Stimulated activated CD8-positive, alpha-beta memory T cell treated with anti-CD3 and anti-CD28 coated beads, Interleukin-12 subunit alpha, Interleukin-12 subunit beta, amount 100 ng/mL, for 4 hours (primary cell): ENCODE measurements at places on chromosomes 5 and 9.
A peak's percentile ranks its signal among the peaks of the same experiment; 100 is the strongest.

- DNase-seq: no peak
Observed at GRCh38 chr5:171926311-171926710, 80.1 kb downstream of the FBXW11 start.

- DNase-seq: no peak
Observed at GRCh38 chr5:61951295-61951694, 354.7 kb upstream of the KIF2A start.

DNA sequence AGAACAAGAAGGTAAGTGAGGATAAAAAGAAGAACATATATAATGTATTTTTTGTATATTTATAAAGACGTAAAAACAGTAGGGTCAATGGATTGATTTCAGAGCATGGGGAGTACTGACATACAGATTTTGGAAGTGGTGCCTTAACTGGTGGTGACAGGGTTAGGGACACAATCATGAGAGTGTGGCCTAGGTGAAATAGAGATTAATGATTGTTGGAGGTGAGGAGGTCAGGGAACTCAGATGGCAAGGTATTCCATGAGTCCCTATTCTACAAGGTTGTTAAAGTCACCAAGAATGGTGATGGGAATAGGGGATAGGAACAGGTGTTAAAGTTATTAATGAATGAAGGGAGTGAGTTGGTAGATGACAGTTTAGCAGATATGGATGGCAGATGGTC is 210.8 kb downstream of the SEMA6A start:
- no peak for DNase-seq

DNA sequence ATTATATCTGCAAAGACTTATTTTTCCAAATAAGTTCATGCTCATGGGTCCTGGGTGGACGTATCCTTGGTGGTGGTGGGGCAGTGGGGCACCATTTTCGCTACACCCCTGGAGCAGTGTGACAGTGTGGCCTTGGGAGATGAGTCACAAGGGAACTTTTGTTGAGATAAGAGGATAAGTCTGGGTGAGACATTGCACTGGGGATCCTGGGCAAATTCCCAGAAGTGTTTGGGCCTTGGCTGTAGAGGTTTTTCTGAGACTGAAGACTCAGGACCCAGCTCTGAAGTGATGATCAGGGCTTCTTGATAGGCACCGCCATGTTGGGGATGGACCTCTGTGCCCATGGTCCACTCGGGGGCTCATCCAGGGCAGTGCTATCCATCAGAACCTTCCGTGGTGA is 149.4 kb downstream of the MACROH2A1 start:
- no peak for DNase-seq

- DNase-seq: no peak
Observed at GRCh38 chr9:132584601-132585560, 2.5 kb downstream of the BARHL1 start.

- no peak for DNase-seq
Observed at GRCh38 chr9:127075624-127076372, 46.6 kb downstream of the ANGPTL2 start.

DNA sequence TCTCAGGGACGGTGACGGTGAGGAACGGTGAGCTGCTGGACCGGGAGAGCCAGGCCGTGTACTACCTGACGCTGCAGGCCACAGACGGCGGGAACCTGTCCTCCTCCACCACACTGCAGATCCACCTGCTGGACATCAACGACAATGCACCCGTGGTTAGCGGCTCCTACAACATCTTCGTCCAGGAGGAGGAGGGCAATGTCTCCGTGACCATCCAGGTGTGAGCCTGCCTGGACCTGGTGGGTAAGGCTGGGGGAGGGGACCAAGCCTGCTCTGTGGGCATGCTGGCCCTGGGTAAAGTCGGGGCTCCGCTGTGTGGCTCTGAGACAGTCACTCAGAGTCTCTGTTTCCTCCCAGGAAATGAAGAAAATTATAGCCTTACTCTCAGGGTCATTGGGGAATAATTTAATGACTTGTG is 29.3 kb downstream of the CDHR2 start:
- no peak for DNase-seq

GRCh38 chr5:67160272-67160671 is 36.3 kb downstream of the CD180 start:
- no peak for DNase-seq

DNA sequence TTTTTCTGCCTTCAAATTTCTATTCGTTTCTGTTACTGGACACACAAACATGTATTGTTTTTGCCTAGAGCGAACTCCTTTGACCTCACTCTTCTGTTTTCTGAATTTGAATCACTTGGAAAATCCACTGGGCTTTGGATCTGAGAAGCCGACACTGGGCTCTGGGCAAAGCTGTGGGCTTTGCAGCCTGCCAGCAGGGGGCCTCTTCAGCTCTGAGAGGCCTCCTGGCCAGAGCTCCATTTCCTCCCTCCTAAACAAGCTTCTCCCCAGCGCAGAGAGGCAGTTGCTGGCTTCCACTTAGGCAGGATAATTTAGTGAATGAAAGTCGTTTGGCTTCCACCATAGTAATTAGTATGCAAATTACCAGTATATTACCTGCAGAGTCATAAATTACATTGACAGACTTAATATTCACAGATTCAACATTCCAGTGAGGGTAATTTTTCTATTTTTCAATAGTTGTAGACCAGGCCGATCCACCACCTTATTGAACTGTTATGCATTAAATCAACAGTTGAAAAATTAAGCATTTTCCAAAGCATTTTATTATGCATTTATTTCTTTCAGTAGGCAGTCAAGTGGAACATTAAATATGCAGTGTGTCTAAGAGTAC is 104.0 kb upstream of the ZNF366 start:
- DNase-seq: no peak

DNA sequence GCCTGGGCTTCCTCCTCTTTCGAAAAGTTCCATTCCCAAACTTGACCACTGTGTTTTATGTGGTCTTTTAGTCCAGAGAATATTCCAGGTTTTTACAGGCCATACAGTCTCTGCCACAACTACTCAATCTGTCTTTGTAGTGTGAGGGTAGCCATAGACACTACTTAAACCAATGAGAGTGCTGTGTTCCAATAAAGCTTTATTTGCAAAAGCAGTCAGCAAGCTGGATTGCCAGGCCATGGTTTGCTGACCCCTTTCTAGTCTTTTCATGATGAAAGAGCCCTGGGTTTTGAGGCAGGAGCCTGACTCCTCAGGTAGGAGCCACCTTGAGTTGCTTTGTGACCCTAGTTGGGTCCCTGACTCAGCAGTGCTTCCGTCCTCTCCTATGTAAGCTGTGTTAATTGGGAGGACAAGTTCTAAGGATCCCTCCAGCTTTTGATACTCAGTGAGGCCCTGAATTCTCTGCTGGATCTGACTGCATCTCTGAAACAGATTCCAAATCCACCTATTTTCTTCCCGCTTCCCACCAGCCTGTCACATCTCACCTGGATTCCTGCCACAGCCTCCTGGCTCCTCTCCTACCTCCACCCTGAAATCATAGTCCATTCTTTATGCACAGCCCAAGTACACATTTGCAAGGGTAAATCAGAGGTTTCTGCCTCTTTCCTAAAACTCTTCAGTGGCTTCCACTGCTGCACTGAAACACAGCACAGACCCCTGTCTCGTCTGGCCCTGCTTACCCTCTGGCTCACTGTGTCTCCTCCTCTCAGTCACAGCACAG is 13.5 kb downstream of the GALNT10 start:
- DNase-seq: no peak

- no peak for DNase-seq
Observed at GRCh38 chr9:120424248-120424647, 155.7 kb downstream of the CDK5RAP2 start.

DNA sequence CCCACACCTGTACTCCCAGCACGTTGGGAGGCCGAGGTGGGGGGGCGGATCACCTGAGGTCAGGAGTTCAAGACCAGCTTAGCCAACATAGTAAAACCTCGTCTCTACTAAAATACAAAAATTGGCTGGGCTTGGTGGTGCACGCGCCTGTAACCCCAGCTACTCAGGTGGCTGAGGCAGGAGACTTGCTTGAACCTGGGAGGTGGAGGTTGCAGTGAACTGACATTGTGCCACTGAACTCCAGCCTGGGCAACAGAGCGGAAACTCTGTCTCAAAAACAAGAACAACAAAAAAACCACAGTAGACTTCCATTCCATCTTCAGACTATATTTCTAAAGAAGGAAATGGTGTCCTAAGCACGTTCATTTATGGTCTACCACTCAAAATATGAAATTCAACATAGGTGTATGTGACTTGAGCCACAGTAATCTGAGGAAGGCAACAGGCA is 14.2 kb upstream of the SERINC5 start:
- no peak for DNase-seq

GRCh38 chr5:71892641-71893365 is 173.7 kb downstream of the CARTPT start:
- DNase-seq: no peak

DNA sequence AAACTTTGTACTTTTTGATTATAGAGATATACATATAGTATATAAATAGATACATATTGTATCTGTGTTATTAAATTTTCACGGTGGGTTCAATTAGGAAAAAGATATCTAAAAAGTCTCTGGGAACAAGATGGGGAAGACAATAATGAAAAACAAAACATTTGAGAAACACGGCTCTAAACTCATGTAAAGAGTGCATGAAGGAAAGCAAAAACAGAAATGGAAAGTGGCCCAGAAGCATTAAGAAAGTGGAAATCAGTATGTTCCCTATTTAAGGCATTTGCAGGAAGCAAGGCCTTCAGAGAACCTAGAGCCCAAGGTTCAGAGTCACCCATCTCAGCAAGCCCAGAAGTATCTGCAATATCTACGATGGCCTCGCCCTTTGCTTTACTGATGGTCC is at the start of gene IFNA1:
TSS of gene IFNA1 (plus strand) at position 301 of the 400 bp plus-strand sequence. CDS start at position 370, 69 bp downstream.
- DNase-seq: no peak

DNA sequence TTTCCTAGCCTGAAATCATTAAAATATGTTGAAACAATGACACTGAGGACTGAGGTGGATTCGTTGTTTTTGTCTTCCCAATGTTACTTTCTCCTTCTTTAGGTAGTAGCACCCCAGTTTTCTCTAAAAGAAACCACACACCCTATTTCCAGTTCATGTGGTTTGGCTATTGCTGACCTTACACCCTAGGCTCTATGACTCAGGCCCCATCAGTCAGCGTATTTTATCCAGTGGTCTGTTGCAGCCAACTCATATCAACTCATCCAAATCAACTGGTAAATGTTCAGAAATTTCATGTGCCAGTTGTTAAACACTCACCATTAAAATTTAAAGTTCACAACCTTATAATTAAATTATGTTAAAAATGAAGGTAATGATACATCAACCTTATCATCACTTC is 44.6 kb upstream of the NFIB start:
- no peak for DNase-seq

DNA sequence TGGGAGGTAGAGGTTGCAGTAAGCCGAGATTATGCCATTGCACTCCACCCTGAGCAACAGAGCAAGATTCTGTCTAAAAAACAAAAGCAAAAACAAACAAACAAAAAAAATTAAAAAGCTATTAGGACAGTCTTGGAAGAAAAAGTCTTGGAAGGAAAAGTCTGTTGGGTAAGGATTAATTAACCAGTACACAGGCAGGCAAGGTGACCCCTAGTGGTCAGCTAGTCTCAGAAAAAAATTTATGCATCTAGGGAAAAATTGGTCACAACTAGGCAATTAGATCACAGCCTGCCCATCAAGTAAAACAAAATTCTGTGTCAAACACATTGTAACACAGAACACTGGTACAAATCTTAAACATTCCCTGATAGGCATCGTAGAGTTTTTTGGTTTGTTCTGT is 6.7 kb upstream of the ANKRD18B start:
- DNase-seq: no peak

DNA sequence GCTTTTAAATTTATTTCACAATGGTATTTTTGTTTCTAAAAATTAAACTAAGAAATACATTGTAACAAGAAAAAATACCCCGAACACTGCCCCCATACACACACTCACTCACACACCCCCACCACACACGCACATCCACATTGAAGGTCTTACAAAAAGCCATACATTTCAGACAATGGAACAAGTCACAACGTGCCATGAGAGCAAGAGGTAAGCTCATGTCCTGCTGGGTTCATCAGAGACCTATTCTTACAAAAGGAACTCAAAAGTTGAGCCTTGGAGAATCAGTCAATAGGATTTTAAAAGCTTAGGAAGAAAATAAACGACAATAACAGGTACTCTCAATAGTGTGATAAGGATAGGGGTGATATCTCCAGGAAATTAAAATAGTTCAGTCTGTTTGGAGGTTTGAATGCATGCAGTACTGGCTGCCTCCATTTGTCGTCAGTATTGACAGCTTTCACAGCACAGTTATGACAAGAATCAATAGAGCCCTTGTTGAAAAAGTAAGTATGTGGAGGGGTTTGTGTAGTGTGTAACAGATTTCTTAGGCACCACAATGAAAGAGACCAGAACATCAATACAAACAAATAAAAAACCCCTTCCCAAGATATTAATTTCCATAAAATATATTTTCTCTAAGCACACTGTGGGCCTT is 1826.2 kb upstream of the CDH6 start:
- DNase-seq: no peak

- DNase-seq: no peak
Observed at GRCh38 chr5:37251665-37252064, 2.5 kb upstream of the CPLANE1 start.

- DNase-seq: no peak
Observed at GRCh38 chr9:95495961-95496360, 20.8 kb downstream of the PTCH1 start.

GRCh38 chr5:53713978-53714666 is 153.7 kb downstream of the NDUFS4 start:
- DNase-seq: no peak

GRCh38 chr5:139637438-139638089 is 10.6 kb upstream of the CXXC5 start:
- peak; percentile 44 for DNase-seq

DNA sequence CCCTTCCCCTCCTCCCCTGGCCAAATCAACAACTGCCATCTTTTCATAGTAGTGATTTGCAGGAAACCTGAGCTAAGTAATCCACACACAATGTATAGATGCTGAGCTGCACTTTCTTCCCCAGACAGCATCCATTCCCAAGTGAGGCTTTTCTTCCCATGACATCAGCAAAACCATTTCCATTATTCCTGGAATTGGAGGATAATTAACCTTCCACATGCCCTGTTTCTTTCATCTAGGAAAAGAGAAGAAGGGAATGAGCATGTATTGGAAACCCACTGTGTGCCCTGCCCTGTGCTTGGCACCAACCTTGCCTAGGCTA is 268.0 kb downstream of the ZSWIM6 start:
- no peak for DNase-seq

GRCh38 chr5:136166909-136167308 is 26.1 kb downstream of the SMIM32 start:
- no peak for DNase-seq

- DNase-seq: no peak
Observed at GRCh38 chr5:114255260-114255659, 106.6 kb upstream of the KCNN2 start.

GRCh38 chr5:143145243-143146160 is 258.0 kb downstream of the NR3C1 start:
- DNase-seq: no peak

DNA sequence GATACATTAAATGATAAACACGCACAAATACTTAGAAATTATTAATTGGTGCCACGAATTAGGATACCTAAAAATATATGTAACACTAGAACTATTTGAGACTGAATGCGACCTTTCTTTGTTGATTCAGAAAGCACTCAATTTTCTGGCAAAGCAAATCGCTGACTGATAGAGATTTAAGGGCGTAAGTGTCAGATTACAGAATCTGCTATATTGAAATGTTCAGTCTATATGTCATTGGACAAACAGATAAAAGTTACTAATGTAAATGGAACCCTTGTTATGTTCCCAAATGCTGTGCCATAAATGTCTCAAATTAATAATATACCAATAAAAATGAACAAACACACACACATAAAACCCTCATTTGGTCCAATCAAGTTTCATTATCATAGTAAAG is 137.9 kb downstream of the MPDZ start:
- DNase-seq: no peak
